Neural crest cell (in vitro differentiated cells): ENCODE measurements at places on chromosomes 6 and 20. TPM values are rescaled to one million over a fixed set of nuclear protein-coding genes. Genes with fewer than 3 reads are reported as not detected.

The KCNG1 gene
- total RNA-seq: 4.5 and 5.8 TPM in 2 replicates

The ELOVL2 gene
- 12.8 and 13.8 TPM in 2 replicates for total RNA-seq

- no peak overlapping the region for H3K27ac ChIP-seq
- no peaks in the 10 kb centered on the region for H3K36me3 ChIP-seq
- H3K27me3 ChIP-seq: no peaks in the 10 kb centered on the region
- H3K4me1 ChIP-seq: no peaks in the 10 kb centered on the region
Observed at GRCh38 chr6:169864148-169865020, 113.0 kb downstream of the ERMARD start.

DNA sequence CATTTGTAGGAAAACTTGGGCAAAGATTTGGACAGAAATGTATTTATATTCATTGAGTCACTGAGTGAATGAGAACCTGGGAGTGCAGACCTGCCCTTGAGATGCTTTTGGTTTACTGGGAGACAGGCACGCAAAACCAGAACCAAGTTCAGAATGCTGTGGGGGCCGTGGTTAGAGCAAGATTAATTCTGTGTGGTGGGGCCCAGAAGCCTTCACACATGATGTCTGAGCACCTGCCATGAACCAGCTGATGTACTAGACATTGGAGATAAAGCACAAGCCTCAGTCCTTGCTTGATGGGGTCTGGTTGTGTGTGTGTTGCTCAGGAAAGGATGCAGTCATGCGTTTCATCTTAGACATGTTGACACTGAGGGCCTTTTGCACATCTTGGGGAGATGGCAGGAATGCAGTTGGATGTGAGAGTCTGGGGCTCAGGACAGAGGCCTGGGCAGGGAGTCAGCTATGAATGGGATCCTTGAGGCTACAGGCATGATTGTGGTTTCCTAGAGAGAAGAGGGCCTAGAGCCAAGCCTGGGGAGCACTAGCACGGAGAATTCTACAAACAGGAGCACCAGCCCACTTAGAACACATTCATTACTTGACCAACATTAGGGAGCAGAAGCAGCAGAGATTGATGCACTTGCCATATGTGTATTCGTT is 114.3 kb upstream of the TMEM181 start:
- peaks cover 5% of the 10 kb centered on the region for H3K4me1 ChIP-seq
- H3K27me3 ChIP-seq: no peaks in the 10 kb centered on the region
- peaks cover 10% of the 10 kb centered on the region for H3K36me3 ChIP-seq
- H3K27ac ChIP-seq: no peak overlapping the region
- no peak overlapping the region for H3K4me3 ChIP-seq
- no peak for DNase-seq

DNA sequence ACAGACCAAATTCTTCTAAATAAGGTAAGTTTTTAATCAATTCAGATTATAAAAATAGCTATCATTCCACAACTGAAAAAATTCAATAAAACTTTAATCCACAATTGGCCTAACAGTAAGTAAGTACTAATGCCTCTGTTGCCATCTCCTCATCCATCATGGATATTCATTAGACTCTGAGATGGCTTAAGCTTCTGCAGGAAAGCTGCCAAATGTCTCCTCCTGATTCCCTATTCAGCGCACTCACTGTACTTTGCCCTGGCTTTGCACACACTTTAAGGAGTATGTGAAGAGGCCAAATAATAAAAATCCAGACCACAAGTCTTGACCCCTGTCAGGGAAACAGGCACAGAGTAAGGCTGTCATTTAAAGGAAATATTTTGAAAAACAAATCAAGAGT is 23.6 kb downstream of the PGM3 start:
- no peak for DNase-seq
- H3K27me3 ChIP-seq: no peaks in the 10 kb centered on the region
- no peaks in the 10 kb centered on the region for H3K4me1 ChIP-seq
- H3K27ac ChIP-seq: no peak overlapping the region
- H3K36me3 ChIP-seq: peaks cover 21% of the 10 kb centered on the region

DNA sequence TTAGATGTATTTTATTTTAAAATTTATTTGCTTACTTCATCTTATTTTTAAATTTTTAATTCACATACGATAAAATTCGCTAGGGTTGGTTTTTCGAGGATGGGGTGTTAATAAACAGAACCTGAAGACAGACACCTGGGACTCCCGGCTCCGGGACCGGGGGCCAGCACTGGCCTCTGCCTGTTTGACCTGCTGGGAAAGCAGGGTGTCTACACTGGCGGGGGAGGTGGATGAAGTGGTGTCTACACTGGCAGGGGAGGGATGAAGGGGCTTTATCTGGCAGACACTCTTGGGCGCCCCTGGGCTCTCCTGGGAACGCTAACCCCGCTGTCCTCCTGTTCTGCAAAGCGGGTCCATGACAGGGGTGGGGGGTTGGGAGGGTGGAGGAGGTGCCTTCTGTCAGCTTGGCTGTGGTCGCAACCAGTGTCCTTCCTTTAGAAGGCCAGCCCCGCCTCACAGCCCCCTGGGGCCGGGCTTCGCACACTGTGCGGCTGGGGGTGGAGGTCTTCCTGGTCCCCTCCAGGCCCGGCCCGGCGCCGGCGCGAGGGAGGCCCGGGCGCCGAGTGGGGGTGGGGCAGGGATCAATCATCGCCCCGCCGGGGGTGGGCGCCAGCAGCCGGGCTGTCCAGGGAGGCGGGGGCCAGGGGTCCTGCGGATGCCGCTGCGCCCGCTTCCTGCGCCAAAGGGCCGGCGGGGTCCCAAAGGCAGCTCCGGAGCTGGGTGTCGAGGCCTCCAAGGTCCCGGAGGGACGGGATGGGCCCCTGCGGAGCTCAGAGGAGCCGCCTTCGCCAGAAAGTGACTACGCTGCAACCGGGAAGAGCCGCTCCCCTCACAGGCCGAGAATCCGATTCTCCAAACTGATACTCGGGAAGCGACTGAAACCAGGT is 1.8 kb downstream of the GATA5 start:
- peak overlapping the region; percentile 57 for H3K4me3 ChIP-seq
- DNase-seq: no peak
- no peak overlapping the region for H3K27ac ChIP-seq
- H3K27me3 ChIP-seq: peaks cover 73% of the 10 kb centered on the region
- H3K36me3 ChIP-seq: no peaks in the 10 kb centered on the region
- H3K4me1 ChIP-seq: peaks cover 11% of the 10 kb centered on the region
